ENCODE measurements at places on chromosomes 12 and 14.

GRCh38 chr14:69816216-69816615 is 19.2 kb upstream of the SLC10A1 start:
- no peaks in the 10 kb centered on the region for H3K36me3 ChIP-seq
- H3K4me1 ChIP-seq, result peaks cover 10% of the 10 kb centered on the region
- peak overlapping the region; percentile 27 for H3K27ac ChIP-seq
- no peak overlapping the region for H3K4me3 ChIP-seq
- no peaks in the 10 kb centered on the region for H3K27me3 ChIP-seq

DNA sequence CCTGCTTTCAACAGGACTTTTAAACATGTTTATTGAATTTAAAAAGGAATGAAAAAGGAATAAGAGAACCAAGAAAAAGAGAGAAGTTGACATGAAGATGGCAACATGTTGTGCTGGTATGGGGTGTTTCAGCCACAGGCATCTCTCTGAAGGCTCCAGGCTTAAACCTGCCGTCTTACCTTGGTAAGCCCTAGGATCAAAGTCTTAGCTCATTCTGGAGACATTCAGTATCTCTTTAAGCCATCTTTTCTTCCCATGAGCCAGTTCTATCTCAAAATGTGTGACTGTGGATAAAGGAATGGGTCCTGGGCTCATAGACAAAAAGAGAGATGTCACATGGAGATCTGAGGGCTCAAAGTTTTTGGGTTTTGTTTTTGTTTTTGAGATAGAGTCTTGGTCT is 1.6 kb upstream of the TFCP2 start:
- DNase-seq, result peak; percentile 73
- no peak overlapping the region for H3K4me3 ChIP-seq
- no peaks in the 10 kb centered on the region for H3K4me1 ChIP-seq
- H3K36me3 ChIP-seq, result no peaks in the 10 kb centered on the region

DNA sequence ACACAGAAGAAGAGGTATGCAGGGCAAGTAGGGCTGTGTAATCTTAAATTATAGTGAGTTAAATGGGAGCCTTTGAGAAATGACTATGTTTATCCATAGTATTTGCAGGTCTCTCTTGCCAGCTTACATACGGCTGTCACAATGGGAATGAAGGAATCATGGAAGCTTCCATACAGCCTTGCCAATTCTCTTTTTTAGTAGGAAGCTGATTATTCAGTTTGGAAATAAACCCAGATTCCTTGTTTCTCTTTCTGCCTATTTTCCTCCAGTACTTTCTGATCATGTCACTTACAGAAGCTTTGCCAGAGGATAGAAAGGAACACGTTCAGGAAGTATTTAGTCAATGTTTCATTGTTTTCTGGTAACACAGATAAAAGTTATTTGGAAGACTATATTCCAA is 217.4 kb upstream of the DIO2 start:
- H3K27ac ChIP-seq, result no peak overlapping the region
- no peaks in the 10 kb centered on the region for H3K4me1 ChIP-seq
- no peaks in the 10 kb centered on the region for H3K36me3 ChIP-seq
- no peaks in the 10 kb centered on the region for H3K27me3 ChIP-seq
- DNase-seq, result no peak

- H3K27ac ChIP-seq, result no peak overlapping the region
- peaks cover 7% of the 10 kb centered on the region for H3K4me1 ChIP-seq
- H3K4me3 ChIP-seq, result no peak overlapping the region
- H3K36me3 ChIP-seq, result no peaks in the 10 kb centered on the region
- no peak for DNase-seq
These were observed 21.4 kb downstream of the ABCB9 start for GRCh38 chr12:122944605-122945592.

DNA sequence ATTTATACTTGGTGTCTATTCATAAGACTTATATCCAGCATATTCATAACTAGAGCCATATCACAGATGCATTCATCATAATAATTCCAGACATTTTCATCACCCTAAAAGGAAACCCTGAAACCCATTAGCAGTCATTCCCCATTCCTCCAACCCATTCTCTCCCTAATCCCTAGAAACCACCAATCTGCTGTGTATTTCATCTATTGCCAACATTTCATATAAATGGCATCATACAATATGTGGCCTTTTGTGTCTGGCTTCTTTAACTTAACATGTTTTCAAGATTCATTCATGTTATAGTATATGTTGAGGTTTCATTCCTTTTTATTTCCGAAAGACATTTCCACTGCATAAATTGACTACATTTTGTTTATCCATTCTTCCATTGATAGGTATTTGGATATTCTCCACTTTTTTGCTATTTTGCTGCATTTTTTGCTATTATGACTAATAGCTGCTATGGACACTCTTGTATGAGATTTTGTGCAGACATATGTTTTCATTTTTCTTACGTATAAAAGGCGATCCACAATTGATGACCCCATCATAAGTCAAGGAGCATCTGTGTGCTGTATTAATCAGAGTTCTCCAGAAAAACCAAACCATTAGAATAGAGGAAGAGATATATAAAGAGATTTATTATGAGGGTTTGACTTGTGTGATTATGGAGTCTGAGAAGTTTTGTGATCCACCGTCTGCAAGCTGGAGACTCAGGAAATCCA is 5.1 kb upstream of the OAS2 start:
- no peaks in the 10 kb centered on the region for H3K4me1 ChIP-seq
- no peaks in the 10 kb centered on the region for H3K27me3 ChIP-seq
- no peak overlapping the region for H3K4me3 ChIP-seq
- H3K36me3 ChIP-seq, result no peaks in the 10 kb centered on the region

DNA sequence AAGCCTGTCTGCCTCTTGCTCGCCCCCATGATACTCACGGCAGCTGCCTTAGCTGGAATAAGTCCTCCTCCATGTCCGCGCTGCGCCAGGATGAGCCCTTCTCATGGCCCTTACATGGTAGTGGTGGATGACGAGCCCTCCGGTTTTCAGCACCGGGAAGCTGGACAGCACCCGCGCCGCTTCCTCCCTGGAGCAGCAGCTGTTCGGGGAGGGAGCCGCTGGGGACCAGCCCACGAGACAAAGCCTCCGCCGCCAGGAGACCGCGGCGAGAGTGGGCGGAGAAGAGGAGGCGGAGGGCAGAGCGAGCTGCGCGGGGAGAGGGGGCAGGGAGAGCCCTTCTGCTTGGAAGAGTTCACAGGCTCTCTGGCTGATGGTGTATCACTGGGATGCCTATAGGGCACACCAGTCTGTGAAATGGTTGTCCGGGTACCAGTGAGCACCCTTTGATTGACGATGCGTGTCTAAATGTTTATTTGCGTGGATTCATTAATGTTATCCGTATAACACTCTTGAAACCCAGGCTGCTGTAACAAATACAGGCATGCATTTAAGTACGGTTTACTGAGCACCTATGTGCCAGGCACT is at the start of gene SVOP:
Gene SVOP, minus strand, starts transcription at position 273 of the 585 bp plus-strand sequence. Its CDS starts 200 bp downstream, at position 73.
- DNase-seq, result peak; percentile 80
- no peak within 1 kb of the TSS for H3K4me3 ChIP-seq
- H3K4me1 ChIP-seq, result no peaks in the 10 kb centered on the region
- no peaks in the 10 kb centered on the region for H3K27me3 ChIP-seq

DNA sequence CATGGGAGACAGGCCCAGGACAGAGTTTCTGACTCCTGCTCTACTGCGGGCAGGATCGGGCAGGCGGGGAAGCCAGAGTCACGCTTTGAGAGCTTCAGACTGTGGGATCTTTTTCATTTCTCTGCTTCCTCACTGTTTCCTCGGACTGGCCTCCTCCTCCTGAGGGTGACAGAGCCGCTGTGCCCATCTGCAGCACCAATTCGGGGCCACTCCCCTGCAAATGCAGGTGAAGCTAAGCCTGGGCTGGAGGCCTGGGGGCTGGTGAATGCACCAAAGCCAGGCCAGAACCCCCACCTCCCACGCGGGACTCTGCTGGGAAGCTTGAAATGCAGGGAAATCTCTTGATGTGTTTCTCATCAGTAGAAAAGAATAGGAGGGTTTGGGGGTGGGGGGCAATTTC is 77.5 kb downstream of the FOXN3 start:
- H3K27me3 ChIP-seq, result no peaks in the 10 kb centered on the region
- no peak overlapping the region for H3K4me3 ChIP-seq
- H3K36me3 ChIP-seq, result no peaks in the 10 kb centered on the region
- no peak for DNase-seq
- peaks cover 5% of the 10 kb centered on the region for H3K4me1 ChIP-seq
- H3K27ac ChIP-seq, result no peak overlapping the region

- no peaks in the 10 kb centered on the region for H3K27me3 ChIP-seq
- H3K4me3 ChIP-seq, result peak overlapping the region; percentile 91
- DNase-seq, result peak; percentile 86
- H3K36me3 ChIP-seq, result no peaks in the 10 kb centered on the region
- peak overlapping the region; percentile 75 for H3K27ac ChIP-seq
These were observed 1.7 kb downstream of the BTG1 start for GRCh38 chr12:92143686-92144630.

DNA sequence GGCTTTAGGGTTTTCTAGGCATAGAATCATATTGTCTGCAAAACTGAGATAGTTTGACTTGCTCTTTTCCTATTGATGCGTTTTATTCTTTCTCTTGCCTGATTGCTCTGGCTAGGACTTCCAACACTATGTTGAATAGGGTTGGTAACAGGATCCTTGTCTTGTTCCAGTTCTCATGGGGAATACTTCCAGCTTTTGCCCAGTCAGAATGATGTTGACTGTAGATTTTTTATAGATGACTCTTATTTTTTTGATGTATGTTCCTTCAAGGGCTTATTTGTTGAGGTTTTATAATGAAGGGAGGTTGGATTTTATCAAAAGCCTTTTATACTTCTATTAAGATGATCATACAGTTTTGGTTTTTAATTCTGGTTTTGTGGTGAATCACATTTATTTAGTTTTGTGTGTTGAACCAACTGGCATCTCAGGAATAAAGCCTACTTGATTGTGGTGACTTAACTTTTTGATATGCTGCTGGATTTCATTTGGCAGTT is 478.2 kb downstream of the TMEM117 start:
- DNase-seq, result no peak
- no peak overlapping the region for H3K4me3 ChIP-seq
- H3K36me3 ChIP-seq, result no peaks in the 10 kb centered on the region
- no peaks in the 10 kb centered on the region for H3K27me3 ChIP-seq

DNA sequence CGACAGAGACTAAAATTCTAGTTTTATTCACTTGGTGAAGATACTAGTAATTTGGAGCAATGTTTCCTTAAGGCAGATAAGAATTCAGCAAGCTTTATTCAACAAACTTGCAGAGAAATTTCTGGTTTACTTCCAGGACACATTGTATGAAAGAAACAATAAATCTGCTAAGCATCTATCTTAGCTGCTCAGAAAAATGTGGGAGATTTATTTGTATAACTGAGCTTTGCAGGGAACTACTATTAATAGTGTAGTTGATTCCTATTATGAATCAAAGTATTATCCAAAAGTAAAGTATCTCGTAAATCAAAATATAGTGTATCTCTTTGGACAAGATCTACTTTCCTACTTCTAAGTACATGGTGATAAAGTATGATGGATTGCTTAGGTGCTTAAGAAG is 239.4 kb upstream of the TMTC1 start:
- DNase-seq, result no peak
- H3K36me3 ChIP-seq, result no peaks in the 10 kb centered on the region
- peaks cover 3% of the 10 kb centered on the region for H3K4me1 ChIP-seq
- H3K27ac ChIP-seq, result no peak overlapping the region
- H3K27me3 ChIP-seq, result no peaks in the 10 kb centered on the region

DNA sequence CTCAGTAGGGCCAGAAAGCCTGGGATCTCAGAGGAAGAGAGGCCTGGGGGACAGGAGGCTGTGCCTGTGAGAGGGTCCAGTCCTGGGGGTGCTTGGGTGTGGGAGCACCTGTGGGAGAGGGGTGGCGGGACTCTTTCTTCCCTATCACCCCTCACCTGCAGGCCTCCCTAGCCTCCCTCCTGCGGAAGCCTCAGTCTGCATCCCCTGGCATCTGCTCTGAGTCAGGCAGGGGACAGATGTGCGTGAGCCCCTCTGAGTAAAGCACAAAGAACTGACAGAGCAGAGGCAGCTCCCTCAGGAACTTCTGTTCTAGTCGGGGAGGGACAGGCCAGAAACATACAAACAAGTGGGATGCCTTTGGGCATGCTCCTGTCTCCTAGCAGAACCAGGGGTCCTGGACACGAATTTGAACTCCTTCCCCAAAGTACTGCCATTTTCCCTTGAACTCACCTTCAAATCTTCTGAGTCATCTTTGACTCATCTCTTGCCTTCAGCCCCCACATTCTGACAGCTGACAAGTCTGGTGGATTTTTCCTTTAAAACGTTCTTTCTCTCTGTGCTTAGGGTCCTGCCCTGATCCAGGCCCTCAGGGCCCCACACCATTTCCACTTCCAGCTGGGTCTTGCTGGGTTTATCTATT is 8.5 kb upstream of the HSP90AA1 start:
- H3K4me3 ChIP-seq, result no peak overlapping the region
- DNase-seq, result no peak
- H3K27me3 ChIP-seq, result no peaks in the 10 kb centered on the region
- peaks cover 23% of the 10 kb centered on the region for H3K4me1 ChIP-seq
- no peaks in the 10 kb centered on the region for H3K36me3 ChIP-seq

DNA sequence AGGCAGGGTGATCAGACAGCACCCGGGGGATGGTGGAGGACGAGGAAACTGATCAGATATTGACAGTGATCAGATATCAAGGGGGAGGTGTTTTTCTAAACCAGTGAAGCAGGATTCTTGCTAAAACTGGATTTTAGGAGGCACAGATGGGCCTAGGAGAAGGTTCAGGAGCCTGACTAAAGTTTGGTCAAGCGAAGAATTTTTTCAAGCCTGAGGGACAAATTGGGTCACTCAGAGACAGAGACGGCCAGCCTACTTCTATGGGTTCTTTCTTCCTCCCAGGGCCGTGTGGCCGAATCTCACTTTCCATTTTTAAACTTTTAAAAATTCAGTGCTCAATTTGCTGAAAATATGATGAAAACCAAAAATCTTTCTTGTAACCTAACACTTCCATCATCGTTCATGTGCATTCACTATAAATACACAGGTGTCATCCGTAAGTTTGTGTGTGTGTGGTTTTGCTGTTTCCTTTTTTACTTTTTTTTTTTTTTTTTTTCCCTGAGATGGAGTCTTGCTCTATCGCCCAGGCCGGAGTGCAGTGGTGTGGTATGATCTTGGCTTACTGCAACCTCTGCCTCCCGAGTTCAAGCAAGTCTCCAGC is 68.5 kb downstream of the RIN3 start:
- H3K4me1 ChIP-seq, result peaks cover 11% of the 10 kb centered on the region
- no peak for DNase-seq
- peak overlapping the region; percentile 25 for H3K27ac ChIP-seq

DNA sequence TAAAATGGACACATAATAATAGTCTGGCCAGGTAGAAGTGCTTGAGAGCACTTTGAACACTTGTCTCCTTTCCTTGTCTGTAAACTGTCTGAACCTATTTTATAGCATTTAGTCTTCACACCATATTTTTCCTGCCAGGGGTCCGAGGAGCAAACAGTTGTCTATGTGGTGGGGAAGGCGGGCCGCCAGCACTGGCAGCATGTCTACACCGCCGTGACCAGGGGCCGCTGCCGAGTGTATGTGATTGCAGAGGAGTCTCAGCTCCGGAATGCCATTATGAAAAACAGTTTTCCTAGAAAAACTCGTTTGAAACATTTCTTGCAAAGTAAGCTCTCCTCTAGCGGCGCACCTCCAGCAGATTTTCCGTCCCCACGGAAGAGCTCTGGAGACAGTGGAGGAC is 28.7 kb downstream of the HELB start:
- H3K4me3 ChIP-seq, result no peak overlapping the region
- H3K36me3 ChIP-seq, result no peaks in the 10 kb centered on the region
- no peak overlapping the region for H3K27ac ChIP-seq
- no peaks in the 10 kb centered on the region for H3K27me3 ChIP-seq
- DNase-seq, result no peak
- H3K4me1 ChIP-seq, result no peaks in the 10 kb centered on the region

GRCh38 chr12:116631619-116632018 is 72.4 kb downstream of the MAP1LC3B2 start:
- H3K27ac ChIP-seq, result no peak overlapping the region
- H3K27me3 ChIP-seq, result no peaks in the 10 kb centered on the region
- no peaks in the 10 kb centered on the region for H3K36me3 ChIP-seq
- DNase-seq, result no peak
- H3K4me1 ChIP-seq, result no peaks in the 10 kb centered on the region
